HuH-7 (cell line): ENCODE measurements at places on chromosomes 6 and 20.

GRCh38 chr6:14381829-14382677, 264.5 kb downstream of the CD83 start:
- no peak for DNase-seq

DNA sequence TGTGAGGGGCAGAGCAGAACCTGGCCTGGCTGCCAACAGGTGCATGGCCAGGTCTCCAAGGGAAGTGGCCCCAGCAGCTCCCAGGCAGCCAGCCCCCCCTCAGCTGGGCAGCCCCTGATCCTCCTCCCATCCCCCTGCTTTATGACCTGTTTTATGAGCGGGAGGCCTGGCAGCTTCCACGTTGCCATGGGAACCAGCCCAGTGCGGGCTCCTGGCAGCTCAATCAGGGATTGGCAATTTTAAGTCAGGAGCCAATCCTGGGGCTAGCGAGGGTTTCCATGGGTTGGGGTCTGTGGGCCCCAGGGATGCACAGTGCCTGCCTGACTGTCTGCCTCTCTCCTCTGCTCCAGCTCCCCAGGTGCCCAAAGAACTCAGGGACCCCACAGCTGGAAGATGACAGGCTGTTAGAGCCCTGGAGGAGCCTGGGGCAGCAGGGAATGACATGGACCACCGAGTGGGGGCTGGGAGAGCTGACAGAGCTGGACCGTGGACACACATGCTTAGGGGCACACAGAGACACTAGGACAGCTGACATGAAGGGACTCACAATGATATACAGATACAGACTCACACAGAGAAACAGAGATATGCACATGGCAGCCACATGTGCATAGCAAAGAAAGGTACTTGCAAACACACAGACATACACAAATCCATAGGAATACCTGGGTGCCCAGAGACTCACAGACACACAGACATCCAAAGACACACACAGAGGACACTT, 56.5 kb upstream of the SIRPA start:
- DNase-seq: no peak

GRCh38 chr6:127956260-127956888, 55.5 kb upstream of the THEMIS start:
- no peak for DNase-seq

DNA sequence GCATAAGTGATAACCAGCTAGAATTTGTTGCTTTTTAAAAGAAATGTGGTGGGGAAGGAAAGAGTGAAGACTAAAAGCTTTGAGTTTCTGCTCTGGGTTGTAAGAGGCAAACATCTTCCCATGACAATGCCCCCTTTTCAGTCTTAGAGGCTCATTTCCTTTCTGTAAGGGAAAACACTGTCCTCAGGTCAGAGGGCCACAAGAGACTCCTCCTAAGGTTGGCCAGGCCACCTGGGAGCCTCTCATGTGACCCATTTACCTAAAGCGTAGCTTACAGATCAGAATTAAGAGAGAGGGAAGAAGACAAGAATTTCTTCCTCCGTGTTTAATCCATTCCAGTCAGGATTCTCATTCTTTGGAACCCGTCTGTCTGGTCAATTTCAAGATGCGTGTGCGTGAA, 220.4 kb upstream of the HEY2 start:
- DNase-seq: no peak

DNA sequence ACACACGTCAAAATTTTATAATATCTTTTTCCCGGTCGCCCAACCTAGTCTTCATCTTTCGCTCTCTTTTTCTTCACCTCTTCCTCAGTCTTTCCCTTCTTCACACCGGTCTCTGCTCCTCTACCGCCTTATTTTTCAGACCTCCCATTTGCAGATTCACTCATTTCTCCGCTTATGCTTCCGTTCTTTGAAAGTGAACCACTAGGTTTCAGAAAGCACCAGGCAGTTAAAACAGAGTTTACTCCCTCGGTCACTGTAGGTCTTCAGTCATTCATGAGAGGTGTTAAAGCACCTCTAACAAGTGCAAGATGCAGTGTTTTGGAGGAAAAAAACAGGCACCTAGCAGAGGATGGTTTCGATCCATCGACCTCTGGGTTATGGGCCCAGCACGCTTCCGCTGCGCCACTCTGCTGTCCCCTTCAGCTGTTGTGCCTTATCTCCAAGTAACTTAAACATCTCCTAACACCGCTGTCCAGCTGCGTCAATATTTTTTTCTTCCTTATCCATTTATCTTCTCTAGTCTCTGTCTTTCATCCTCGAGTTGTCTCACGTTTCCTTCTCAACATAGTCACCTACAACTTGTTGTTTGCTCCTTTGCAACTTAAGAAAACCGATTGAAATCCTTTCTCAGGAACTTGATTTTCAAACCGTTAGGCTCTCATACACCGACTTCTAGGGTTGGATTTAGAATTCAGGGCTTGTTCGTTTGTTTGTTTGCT, 119.7 kb upstream of the ZNF184 start:
- DNase-seq: no peak

DNA sequence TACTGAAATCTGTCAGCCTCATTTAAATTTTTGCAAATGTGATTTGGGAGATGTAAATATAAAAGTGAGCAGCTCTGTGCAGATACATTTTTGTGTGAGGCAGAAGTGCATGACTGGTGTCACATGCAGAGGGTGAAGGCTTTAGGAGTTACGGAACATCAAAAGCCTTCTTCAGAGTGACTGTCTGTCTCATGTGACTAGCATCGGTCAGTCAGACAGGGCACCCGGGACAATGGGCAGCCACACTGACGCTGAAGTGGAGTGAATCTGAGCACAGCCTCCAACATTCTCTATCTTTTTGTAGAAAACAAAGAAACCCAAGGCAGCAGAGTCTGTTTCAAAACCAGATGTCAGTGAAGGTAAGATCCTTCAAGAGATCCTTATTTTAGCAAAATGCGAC, 7.9 kb upstream of the FAM209A start:
- no peak for DNase-seq

GRCh38 chr6:168049706-168050224, 29.2 kb downstream of the FRMD1 start:
- no peak for DNase-seq

DNA sequence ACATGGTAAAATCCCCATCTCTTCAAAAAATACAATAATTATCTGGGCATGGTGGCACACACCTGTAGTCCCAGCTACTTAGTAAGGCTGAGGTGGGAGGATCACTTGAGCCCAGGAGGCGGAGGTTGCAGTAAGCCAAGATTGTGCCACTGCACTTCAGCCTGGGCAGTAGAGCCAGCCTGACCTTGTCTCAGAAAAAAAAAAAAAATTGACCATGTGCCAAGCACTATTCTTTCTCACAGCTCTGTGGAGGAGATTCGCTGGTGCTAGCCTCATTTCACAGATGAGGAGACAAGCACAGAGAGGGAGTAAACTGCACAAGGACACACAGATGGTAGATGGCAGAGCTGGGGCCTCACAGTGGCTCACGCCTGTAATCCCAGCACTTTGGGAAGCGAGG, 131.8 kb upstream of the JARID2 start:
- DNase-seq: no peak

- no peak for DNase-seq
Observed at GRCh38 chr6:39102821-39103136, 12.2 kb downstream of the SAYSD1 start.

- DNase-seq: no peak
Observed at GRCh38 chr6:52499026-52499425, 77.8 kb downstream of the TRAM2 start.

DNA sequence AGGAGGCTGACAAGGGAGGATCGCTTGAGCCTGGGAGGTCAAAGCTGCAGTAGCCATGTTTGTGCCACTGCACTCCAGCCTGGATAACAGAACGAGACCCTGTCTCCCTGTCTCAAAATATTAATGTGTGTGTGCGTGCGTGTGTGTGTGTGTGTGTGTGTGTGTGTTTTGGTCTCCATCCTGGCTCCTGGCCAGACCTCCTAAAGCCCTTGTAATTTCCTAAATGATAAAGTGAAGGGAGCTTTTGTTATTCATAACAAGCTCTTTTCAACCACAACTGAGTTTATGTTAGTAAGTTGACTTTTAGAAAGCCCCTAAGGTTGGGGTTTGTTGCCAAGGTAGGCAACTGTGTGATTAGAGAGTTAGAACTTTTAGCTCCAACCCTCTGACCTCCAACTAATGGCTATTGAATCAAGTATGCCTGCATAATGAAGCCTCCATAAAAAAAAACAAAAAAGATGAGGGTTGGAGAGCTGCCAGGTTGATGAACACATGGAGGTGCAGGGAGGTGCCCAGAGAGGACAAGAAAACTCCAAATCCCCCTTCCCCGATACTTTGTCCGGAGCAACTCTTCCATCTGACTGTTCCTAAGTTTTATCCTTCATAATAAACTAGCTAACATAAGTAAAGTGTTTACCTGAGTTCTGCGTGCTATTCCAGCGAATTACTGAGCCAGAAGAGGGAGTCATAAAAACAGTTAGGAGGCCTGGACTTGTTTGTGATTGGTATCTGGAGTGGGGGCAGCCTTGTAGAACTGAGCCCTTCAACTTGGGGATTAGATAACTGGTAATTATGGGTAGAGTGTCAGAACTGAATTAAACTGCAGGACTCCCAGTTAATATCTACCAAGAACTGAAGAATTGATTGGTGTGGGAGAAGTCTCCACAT, 5.3 kb upstream of the AIF1 start:
- no peak for DNase-seq

DNA sequence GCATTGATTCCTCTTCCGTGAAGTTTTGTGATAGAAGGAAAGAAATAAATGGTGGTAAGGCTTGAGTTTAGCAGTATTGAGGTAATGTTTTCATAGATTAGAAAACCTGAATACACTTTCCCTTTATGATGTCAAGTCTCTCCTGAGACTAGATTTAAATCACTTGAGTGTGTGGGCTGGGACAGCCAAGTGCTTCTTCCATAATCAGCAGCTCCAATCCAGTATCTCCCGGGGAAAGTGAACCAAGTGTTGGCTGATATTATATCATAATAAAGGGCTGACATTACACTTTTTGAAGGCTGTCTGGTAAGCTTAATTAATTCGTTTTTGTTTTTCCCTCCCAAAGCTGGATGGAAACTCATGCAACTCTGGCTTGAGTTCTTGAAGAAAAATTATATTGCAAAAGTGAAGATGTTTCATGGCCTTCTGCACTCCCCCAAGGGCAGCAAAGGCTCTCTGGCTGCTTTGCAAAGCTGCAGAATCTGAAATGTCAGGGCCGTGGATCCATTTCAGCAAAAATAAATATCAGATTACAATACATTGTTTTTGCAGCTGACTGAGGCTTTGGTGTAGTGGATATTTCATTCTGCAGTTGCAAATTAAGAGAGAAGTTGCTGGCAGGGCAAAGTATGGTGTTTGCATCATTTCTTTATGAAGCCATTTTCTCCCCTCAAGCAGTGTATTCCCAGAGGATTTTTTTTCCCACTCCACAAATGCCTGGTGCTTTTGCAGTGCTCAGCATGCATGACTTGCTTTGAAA, 101.2 kb downstream of the MKKS start:
- DNase-seq: no peak

DNA sequence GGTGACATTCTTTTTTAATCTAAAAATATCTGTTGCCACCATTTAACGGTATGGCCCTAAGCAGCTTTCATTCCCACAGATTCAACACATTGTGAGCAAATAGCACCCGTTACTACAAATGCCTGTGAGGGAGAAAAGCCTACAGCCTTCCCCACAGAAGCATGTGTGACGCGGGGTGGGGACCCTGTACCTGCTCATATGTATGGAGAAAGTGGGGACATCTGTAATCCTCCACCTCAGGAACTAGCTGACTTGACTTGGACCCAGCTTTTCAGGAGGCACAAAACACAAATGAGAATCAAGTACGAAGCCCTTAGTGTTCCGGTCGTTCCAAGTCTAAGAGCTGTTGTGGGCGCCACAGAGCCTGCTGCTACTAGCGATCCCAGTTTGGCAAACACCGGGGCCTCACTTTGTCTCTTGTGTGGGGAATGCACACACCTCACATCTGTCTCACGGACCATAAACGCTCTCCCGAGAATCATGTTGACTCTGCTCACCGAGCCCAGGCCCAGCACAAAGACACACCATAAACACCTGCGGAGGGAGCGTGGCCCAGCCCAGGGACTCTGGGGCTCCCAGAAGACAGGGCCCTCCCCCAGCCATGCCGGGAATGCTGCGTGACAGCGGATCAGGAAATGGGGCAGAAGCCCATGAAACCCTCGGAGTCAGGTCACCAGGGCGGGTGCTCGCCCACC, 21.6 kb downstream of the DLL1 start:
- no peak for DNase-seq

DNA sequence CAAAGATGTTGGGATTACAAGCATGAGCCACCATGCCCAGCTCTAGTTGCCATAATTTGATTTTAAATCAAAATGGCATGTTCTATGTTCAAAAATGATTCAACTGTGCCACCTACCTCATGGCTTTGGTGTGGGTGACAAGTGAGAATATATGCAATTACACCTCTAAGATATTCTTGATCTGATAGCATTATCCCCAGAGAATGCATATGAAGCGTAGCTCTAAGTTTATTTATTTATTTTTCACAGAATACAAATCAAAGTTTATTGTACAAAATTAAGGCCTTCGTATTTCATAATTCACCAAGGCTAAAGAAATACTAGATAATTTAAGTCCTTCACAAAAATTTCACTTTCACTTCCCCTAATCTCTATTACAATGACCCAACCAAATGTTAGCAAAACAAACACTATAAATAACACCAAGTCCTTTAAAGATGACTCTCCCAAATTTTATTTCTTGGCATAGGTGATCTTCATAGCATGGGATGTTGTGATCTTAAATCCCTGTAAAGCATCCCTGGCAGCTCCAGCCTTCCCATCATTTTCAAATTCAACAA, 205.9 kb upstream of the TAB2 start:
- DNase-seq: no peak

- DNase-seq: no peak
Observed at GRCh38 chr6:148997865-148998264, 251.0 kb downstream of the UST start.

GRCh38 chr6:39961178-39961577, 26.9 kb upstream of the MOCS1 start:
- no peak for DNase-seq

DNA sequence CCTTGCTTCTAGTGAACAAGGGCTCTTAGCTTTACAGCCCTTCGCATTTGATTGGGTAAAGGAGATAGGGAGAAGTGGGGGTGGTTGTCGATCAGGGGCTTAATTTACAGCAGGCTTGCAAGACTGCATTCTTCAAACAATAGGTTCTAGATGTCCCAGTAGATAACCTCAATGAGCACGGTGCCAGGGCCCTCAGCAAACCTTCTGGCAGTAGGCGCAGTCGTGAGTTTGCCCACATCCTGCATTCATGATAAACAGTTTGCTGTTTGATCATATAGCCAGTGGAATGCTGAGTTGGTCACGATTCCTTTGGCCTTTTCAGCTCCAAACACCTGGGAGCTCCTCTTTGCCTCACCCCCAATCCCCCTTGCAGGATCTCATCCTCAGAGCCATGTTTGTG, 27.5 kb downstream of the SUN5 start:
- no peak for DNase-seq

- no peak for DNase-seq
Observed at GRCh38 chr6:93059911-93060310, 359.4 kb downstream of the EPHA7 start.
